ENCODE measurements at places on chromosomes 7 and 10.
A peak's percentile ranks its signal among the peaks of the same experiment; 100 is the strongest.

DNA sequence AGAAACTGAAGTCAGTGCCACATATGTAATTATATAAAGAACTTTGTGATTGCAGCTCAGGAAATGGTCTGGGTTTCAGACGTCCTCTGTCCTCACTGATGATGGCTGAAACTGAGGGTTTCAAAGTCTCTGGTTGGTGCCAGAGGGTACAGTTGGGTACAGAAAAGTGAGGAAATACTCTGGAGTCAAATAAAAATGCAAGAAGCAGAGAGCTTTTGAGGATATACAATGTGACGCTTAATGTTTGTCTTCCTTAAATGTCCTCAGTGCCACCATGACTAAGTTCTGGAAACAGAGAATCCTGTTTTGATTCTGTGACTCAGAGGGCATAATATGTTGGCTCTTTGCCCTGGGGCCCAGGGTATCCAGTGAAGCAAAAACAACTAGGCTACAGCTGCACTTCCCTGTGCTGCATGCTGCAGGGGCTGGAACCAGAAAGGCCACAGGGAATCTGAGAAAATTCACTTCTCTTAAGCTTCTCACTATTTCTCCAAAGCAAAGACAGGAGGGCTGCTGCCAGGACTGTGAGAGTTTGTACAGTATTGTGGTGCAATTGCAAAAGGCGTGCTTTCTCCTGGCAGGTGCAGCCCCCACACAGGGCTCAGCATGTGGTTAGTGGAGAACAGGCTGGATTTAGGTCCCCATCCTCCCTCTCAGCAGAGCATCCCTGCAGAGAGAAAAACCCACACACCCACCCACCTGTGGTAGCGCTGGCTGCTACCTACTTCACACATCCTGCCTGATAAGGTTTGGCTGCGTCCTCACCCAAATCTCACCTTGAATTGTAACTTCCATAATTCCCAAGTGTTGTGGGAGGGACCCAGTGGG is 169.5 kb upstream of the SVIL start:
- no peak for DNase-seq

DNA sequence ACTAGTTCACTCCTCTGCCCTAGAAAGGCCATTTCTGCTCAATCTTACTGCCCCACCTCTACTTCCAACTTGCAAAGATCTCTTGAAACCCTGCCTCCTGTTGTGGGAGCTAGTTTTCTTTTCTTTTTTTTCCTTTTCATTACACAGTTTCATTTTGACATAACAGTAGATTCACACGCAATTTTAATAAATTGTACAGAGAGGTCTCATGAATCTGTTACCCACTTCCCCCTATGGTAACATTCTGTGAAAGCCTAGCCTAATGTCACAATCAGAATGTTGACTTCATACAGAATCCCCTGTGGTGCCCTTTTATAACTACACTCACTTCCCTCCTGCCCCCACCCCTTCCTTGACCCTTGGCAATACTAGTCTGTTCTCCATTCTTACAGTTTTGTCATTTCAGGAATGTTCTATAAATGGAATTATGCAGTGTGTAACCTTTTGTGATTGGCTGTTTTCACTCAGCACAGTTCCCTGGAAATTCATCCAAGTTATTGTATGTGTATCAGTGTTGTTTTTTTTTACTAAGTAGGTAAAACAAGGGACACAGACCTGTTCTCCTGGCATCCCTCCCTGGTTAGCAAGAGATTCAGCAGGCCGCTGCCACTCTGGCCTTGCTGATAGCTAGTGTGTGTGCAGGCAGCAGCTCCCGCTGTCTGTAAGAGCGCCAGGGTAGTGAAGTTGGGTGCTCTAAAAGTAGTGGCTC is 21.5 kb downstream of the CHST3 start:
- no peak for DNase-seq

DNA sequence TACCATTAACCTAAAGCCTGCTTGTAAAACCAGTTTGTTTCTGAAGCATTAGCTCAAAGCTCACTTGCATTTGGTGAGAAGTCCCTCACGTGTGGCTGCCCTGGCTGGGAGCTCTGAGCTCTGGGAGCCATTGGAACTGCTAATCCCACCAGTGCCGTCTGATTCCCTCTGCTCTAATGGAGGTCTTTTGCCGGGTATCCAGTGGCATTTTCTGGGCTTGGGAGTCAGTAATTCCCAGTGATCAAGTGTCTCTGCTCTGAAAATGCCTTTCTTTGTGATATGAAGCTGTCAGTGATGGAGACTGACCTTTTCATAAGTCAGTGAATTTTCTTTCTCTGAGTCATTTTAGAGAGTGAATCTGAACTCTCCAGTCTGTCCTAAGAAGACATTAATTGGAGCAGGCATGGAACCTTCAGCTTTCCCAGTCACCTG is 36.9 kb upstream of the FAM20C start:
- DNase-seq, result no peak

DNA sequence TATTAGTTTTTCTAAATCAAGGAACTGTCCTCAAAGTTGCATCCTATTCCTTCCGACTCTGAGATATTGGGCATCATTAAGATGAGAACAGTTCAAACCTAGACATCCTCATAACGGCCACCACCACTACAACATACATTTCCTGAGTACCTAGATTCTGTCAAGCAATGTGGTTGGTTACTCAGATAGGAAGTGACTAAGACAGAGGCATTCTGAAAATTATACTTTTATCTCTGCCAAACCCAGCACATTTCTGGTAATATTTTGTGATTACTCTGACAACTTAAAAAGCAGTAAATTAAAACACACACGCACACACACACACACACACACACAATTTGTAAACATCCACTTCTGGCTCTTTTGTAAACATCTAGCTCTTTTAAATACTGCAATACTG is 291.2 kb upstream of the MEOX2 start:
- no peak for DNase-seq

DNA sequence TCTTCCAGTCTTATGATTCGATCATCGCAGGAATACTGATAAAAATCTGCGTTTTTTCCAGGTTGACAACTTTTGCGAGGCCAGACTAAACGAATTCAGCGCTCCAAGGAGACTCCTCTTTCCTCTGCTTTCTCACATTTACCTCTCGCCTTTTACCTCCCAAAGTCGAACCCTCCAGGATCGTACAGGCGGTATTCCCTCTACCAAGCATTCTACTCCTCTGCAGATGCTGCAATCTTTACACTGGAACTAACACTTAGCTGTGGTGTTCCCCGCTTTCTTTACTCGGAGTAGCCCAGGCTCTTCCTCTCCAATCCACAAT is 449 bp downstream of the NUDT5 start:
- no peak for DNase-seq

DNA sequence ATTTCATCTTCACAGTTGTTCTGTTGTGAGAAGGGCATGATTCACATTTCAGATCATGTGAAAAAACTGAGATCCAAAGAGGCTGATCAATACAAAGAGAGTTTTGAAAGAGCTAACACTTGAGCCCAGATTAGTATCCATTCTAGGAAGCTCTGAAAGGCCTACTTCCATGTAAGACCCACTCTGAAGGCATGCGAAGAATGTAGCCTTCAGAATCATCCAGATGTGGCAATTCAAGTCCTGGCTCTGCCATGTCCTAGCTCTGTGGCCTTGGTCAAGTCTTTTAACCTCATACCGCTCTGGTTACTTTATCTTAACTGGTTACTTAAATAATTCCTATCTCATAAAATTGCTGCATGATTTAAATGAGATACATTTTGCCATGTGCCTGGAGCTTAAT is 111.1 kb downstream of the FZD1 start:
- no peak for DNase-seq

DNA sequence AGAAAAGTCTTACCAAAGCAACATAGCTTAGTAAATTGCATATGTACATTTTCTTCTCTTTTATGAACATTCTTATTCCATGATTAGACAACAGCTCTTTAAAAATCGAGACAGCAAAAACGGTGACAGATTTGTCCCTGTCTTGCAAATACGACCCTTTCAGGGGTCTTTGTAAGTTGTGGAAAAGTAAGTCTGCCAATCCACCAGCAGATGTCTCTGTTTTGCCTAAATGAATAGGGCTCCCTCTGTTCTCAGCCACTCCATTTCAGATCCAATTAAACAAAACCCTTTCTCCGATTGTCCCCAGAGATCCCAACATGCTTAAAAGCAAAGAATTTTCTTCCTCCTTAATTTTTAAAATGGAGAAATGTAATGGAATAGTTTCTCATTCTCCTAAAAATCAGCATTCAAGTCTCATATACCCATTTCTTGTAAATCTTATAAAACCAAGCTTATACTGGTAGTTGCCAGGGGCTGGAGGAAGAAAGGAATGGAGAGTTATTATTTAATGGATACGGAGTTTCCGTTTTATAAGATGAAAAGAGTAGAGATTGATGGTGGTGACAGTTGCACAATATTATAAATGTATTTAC is 61.0 kb upstream of the NFE2L3 start:
- DNase-seq, result peak; percentile 53
